ENCODE measurements at places on chromosomes 13 and 19.

DNA sequence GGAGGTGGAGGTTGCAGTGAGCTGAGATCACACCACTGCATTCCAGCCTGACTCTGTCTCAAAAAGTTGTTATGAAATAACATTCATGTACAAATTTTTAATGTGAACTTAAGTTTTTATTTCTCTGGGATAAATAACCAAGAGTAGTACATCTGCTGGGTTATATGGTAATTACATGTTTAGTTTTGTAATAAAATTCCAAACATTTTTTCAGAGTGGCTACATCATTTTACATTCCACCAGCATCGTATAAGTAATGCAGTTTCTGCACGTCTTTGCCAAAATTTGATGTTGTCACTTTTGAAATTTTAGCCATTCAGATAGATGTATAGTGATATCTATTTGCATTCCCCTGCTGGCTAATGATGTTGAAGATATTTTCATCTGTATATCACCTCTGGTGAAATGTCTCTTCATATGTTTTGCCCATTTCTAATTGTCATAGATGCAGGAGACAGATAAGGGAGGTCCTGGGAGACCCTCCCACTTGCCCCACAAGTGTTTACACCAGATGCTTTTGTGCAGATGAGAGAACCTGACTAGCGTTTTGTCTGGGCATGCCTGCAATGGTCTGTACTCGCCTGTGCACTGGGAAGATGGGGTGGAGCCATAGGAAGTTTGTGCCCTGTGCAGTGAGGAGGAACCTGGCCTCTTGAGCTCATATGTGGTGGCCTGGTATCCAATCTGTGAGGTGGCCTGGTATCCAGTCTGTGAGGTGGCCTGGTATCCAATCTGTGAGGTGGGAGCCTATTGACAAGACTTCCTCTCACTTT, 12.7 kb upstream of the KBTBD6 start:
- no peak for DNase-seq

GRCh38 chr13:21567714-21568113, 36.3 kb downstream of the MICU2 start:
- no peak for DNase-seq

DNA sequence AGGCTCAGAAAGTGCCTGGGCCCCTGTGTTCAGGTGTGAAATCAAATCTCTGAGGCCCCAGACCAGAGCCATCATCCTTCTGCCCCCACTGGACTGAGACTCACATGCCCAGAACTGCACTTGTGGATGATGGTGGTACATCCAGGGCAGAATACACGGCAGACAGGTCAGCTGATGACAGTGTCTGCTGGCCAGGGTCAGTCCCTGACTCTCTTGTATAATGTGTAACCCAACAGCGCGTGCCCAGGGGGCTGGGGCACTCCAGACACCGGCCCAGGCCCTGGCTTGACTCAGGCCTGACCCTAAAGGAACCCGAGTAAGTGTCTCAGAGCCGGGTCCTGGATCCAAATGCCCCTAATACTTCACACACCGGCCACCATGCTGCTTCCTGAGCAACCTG, 37.4 kb upstream of the GATAD2A start:
- no peak for DNase-seq

DNA sequence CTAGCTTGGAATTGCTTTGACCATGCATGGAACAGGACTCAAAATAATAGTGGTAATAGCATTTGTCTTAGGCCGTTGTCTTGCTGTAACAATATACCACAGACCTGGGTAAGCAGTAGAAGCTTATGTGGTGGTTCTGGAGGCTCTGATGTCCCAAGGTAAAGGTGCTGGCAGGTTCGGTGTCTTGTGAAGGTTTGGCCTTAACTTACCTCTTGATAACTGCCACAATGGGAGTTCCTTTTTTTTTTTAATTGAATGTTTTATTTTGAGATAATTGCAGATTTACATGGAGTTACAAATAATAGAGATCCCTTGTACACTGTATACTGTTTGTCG, 5.8 kb downstream of the RPL21 start:
- DNase-seq = no peak

- DNase-seq = peak; percentile 26
These were observed 513 bp downstream of the MIER2 start for GRCh38 chr19:343941-344624.

DNA sequence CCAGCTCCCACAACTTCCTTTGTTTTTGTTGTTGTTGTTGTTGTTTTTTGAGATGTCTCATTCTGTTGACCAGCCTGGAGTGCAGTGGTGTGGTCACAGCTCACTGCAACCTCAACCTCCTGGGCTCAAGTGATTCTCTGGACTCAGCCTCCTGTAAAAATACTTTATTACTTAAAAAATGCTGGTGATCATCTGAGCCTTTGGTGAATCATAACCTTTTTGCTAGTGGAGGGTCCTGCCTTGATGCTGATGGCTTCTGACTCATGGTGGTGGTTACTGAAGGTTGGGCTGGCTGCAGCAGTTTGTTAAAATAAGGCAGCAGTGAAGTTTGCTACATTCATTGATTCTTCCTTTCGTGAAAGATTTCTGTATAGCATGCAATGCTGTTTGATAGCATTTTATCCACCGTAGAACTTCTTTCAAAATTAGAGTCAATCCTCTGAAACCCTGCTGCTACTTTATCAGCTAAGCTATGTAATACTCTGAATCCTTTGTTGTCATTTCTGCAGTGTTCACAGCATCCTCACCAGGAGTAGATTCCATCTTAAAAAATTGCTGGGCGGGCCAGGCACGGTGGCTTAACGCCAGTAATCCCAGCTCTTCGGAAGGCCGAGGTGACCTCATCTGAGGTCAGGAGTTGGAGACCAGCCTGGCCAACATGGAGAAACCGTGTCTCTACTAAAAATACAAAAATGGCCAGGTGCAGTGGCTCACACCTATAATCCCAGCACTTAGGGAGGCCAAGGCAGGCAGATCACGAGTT, 18.0 kb downstream of the ARHGAP35 start:
- DNase-seq = no peak

GRCh38 chr13:84130495-84131114, 248.3 kb upstream of the SLITRK1 start:
- no peak for DNase-seq

GRCh38 chr19:33432446-33433170, 59.1 kb downstream of the CEBPG start:
- no peak for DNase-seq

- no peak for DNase-seq
These were observed 70.9 kb downstream of the GGACT start for GRCh38 chr13:100517728-100518127.

GRCh38 chr19:33286899-33287298, 15.4 kb downstream of the CEBPA start:
- no peak for DNase-seq

DNA sequence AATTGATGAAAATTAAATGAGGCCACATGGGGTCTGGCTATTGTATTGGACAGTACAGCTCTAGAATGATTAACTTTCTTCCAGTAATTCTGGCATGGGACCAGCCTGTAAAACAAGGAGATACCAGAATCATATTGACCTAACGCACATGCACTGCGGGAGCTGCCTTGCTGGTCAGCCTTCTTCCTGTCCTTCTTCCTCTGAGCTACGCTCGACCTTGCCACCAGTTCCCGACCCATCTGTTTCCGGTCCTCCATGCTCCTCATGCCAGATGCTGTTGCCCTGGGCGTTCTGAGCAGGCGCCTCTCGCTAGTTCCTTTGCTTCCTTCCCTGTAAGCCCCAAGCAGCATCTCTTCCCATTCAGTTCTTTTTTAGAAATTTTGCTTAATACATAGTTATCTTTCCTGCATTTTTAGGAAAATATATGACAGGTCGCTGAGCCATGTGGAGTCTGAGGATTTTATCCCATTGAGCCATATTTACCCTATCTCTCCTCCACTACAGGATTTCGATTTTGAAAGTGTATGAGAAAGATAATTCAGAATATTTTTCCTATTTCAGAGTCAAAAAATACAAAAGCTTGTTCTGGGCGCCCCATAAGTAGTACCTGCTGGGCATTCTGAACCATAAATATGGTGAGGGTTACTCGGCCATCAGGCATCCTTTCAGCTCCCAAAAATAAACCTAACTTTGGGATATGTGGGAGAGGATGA, 38.6 kb downstream of the TNFRSF19 start:
- DNase-seq = no peak

GRCh38 chr13:33383724-33384577, 98.4 kb upstream of the STARD13 start:
- no peak for DNase-seq

GRCh38 chr19:42166316-42166715, 34.1 kb upstream of the POU2F2 start:
- no peak for DNase-seq

GRCh38 chr13:31227063-31227462, 27.3 kb downstream of the B3GLCT start:
- DNase-seq = no peak

GRCh38 chr13:98927951-98928927, 49.6 kb downstream of the DOCK9 start:
- DNase-seq = no peak

DNA sequence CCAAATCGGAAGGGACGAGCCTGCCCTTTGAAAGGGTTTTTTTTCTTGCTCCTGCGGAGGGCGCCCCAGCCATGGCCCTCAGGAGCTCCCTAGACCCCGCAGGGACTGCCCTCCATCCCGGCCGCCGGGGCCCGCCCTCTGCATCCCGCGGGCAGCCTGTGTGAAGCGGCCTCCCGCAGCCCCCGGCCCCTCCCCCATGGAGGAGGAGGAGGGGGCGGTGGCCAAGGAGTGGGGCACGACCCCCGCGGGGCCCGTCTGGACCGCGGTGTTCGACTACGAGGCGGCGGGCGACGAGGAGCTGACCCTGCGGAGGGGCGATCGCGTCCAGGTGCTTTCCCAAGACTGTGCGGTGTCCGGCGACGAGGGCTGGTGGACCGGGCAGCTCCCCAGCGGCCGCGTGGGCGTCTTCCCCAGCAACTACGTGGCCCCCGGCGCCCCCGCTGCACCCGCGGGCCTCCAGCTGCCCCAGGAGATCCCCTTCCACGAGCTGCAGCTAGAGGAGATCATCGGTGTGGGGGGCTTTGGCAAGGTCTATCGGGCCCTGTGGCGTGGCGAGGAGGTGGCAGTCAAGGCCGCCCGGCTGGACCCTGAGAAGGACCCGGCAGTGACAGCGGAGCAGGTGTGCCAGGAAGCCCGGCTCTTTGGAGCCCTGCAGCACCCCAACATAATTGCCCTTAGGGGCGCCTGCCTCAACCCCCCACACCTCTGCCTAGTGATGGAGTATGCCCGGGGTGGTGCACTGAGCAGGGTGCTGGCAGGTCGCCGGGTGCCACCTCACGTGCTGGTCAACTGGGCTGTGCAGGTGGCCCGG, 815 bp downstream of the MAP3K10 start:
- DNase-seq = no peak

- no peak for DNase-seq
These were observed 813.4 kb downstream of the SLITRK6 start for GRCh38 chr13:84985860-84986259.

DNA sequence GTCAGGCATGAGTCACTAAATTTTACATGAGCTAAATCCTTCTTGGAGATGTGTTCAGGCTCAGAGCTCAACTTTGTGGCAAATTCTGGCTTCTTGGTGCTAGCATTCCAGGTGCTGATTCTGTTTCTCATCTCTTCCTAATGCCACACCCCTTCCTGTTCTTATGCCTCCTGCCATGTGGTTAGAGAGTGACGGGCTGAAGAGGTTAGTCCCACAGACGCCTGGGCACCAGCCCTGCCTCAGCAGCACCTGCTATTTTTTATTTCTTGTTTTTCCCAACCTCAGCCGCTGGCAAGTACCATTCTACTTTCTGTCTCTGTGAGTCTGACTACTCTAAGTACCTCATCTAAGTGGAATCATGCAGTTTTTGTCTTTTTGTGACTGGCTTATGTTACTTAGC, 329.5 kb downstream of the KCNRG start:
- no peak for DNase-seq

GRCh38 chr13:52109116-52109670, 19.7 kb downstream of the NEK5 start:
- no peak for DNase-seq

GRCh38 chr19:52613299-52613906, 24.8 kb downstream of the ZNF83 start:
- no peak for DNase-seq

GRCh38 chr19:35069696-35070095, 28.2 kb downstream of the HPN start:
- no peak for DNase-seq

DNA sequence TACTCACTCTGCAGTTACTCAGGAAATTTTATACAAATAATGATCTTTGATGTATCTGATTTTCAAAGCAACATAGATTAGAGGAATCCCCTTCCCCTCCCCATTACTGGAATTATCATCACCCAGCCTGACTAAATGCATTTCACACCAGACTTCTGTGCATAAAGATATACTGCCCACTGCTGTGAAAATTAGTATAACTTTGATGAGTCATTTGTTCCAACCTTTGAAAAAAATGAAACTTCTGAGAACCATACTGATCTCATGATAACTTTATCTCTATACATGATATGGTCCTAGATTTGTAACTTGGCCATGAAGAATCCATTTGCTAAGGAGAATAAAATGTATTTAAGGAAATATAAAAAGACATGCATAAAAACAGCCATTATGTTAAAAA, 63.9 kb downstream of the GPC6 start:
- DNase-seq = no peak

GRCh38 chr13:34523406-34523805, 418.7 kb upstream of the NBEA start:
- DNase-seq = no peak

DNA sequence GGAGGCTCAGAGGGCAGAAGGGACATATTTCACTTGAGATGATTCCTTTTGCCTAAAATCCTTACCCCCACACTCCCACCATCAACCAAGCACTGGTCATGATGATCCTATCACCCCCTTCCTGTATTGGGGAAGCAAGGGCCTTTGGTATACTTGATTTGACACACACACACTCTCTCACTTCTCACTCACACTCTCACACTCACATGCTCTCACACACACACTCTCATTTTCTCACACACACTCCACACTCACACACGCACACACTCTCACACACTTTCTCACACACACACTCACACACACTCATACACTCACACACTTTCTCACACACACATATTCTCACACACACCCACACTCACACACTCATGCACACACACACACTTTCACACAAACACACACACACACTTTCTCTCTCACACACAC, 8.6 kb downstream of the RGCC start:
- DNase-seq = no peak

DNA sequence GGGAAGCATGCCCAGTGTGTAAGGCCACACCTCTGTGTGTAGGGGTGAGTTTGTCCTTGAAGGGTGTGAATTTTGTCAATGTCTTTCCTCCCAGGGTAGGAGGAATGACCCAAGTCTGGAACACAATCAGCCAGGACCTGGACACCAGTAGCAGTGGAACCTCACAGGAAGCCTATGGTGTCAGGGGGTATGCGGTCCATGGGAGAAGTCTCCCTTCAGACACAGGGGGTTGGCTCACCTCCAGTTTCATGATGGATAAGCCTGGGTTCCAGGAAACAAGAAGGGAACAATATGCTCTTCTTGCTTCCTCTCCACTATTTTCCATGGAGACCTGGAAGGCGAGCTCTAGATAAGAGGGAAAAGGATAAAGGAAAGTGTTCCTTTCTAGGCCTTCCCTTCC, 23.9 kb downstream of the B3GLCT start:
- no peak for DNase-seq

DNA sequence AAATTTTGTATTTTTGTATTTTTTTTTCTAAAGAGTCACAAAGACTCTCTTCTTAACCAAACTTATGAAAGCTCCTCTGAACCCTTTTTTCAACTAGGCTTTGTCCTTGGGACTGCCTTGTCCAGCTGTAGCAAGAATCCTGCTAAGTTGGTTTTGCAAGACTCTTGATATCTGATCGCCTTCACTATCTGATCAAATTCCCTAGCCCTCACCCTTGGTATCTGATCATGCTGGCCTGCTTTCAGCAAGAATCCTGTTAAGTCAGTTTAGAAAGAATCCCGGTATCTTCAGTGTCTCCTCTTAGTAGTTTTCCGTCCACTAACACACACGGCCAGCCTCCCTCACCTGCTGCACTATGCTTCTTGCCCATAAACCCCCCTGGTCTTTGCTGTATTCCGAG, 1.9 kb upstream of the SIGLEC5 start:
- DNase-seq = no peak

Data from activated T-helper 1 cell treated with Interleukin-2 at 50 U/mL for 16 hours (primary cell).